DMS153 (cell line): ENCODE measurements at places on chromosomes 16 and 17.

DNA sequence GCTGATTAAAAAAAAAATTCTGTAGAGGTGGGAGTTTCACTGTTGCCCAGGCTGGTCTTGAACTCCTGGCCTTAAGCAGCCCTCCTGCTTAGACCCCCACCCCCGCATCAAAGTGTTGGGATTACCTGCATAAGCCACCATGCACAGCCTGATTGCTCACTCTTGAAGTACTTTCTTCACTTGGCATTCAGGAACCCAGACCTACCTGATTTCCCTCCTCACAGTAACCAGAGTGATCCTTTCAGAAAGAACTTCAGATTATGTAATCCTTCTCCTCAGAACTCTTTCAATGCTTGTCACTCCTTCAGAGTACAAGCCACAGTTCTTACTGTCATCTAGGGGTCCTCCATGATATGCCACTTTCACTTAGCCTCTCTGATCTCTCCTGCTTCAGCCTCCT, 1.4 kb downstream of the EFCAB13 start:
- DNase-seq: no peak

DNA sequence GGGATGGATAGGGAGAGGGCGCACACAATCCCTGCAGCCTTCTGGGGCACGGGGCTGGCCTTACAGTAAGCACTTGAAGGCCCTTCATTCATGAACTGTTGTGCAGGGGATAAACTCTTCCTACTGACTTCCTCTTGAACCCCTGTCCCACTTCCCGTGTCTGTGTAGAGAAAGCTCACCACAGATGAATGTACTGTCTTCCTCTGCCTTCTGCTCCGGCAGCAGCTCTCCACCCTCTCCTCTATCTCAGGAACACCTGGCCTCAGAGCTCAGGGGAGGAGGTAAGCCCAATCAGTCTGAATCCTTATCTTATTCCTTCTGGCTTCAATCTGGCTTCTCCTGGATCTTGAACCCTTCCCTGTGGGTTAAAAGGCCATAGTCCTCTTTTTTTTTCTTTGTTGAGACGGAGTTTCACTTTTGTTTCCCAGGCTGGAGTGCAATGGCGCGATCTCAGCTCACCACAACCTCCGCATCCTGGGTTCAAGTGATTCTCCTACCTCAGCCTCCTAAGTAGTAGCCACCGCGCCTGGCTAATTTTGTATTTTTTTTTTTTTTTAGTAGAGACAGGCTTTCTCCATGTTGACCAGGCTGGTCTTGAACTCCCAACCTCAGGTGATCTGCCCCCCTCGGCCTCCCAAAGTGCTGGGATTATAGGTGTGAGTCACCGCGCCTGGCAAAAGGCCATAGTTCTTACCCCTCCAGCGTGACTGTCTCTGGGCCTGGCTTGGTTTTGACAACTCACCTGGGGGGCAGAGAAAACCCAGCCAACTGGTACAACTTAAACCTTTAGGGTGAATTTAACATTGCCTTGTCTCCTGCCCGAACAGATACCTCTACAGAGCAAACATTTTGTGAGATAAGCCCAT, 7.2 kb upstream of the SLC52A1 start:
- no peak for DNase-seq

GRCh38 chr17:71052971-71053370, 883.6 kb downstream of the KCNJ2 start:
- no peak for DNase-seq

DNA sequence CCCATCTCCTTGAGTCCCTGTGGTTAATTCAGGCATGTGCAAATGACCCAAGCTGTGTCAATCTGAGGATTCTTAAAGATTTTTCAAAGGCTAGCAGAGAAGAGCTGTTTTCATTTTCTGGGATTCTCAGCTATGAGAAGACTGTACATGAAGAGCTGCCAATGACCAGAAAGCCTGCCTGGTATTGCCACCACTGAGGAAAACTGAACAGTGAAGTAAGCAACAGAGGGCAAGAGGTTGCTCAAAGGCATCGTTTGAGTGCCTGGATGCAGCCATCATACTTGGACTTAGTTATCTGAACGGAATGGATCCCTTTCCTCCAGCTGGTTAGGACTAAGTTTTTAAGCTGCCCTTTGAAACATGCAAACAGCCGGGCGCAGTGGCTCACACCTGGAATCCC, 38.4 kb downstream of the FAM20A start:
- DNase-seq: no peak

GRCh38 chr17:12074346-12074745, 53.7 kb downstream of the MAP2K4 start:
- no peak for DNase-seq

DNA sequence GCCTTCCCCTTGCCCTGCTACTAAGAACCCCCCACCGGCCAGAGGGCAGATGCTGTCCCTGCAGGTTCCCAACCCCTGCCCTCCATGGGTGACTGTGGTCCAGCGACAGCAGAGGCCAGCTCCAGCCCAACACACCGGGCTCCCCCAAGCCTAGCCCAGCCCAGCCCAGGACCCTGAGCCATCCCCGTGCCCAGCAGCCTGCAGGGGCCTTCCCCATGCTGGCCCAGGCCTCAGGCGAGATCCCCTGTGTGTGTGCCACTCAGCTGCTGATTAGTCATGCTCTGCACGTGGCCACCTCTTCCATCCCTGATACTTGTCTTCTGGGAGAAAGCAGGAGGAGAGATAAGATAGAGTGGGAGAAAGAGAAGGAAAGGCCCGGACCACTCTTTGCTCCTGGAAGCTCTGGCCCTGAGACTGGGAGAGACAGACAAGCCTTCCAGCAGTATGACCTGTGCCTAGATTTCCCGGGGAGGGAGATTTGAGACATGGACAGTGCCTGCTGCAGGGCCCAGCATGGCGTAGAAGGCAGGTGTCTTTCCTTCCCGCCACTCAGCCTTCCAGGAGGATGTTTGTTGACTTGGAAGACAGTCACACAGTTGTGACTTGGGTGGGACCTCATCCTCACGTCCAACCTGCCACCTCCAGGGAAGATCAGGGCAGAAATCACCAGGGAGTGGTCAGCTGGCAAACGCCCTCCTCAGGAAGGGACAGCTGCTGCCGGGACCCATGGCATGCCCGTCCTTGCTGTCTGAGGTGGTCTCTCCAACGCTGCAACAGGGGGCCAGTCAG, 41.3 kb upstream of the RASD1 start:
- no peak for DNase-seq

- DNase-seq: peak; percentile 27
These were observed 498.5 kb upstream of the ZFHX3 start for GRCh38 chr16:73546341-73546845.

DNA sequence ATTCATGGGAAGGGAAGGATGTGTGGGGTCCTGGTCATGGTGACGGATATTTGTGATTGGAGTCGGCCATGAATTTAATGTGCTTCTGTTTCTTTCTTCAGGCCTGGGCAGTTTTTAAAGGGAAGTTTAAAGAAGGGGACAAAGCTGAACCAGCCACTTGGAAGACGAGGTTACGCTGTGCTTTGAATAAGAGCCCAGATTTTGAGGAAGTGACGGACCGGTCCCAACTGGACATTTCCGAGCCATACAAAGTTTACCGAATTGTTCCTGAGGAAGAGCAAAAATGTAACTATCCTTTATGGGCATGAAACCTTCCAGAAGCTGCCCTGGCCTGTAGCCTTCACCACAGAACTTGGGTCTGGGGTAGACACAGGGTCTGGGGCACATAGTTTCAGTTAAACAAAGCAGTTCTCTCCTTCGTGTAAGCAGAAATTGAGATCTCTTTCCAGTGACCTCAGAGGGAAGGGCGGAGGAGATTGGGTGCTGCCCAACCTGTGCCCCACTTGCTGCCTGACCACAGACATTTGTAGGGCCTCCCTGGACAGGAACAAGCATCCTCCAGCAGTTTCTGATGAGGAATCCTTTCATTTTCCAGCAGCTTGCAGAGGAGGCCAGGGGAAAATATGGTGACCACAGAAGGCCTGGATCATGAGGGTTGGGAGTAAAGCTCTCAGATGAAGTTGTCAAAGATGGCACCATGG, 10.1 kb downstream of the IRF8 start:
- DNase-seq: no peak

- no peak for DNase-seq
These were observed 25.4 kb downstream of the CTU2 start for GRCh38 chr16:88731699-88732098.

DNA sequence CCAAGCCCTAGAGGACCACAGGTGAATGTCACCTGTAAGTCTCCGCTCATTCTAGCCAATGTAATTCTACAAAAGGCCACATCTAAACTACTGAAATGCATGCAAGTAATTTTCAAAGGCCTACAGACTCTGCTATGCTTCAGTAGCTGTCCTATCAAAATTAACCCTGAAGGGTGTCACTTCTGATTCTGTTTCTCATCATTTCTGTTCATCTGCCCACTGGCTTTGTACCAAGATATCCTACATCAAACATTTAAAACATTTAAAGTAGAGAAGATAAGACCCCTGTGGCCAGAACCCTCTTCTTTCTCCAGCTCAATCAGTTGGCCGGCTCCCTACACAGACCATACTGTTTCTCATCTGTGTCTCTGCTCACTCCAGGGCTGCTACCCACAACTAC, 21.5 kb downstream of the PHF12 start:
- DNase-seq: no peak

- DNase-seq: no peak
These were observed 8.8 kb downstream of the CTRB2 start for GRCh38 chr16:75198135-75198600.

GRCh38 chr17:6376931-6377361, 58.0 kb downstream of the AIPL1 start:
- no peak for DNase-seq

GRCh38 chr16:74743668-74744299, 30.8 kb downstream of the FA2H start:
- DNase-seq: peak; percentile 87

DNA sequence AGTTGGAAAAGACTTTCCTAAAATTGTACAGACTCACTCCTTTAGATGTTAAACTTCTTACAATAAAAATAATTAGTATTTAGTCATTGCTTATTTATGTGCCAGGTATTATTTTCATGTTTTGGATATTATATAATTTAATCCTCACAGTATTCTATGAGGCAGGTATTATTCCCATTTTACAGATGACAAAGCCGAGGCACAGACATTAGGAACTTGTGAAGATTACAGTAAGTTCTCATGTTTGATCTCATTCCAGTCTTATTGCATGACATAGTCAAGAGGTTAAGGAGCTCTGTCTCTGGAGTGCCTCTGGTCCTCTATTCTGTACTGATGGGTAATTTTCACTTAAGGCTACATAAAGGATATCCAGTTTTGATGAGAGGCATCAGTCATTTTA, 3.3 kb downstream of the HEATR3 start:
- no peak for DNase-seq

GRCh38 chr16:46612121-46612520, 9.1 kb downstream of the SHCBP1 start:
- DNase-seq: no peak

- DNase-seq: no peak
These were observed 18.1 kb upstream of the MAF start for GRCh38 chr16:79618692-79619050.

- no peak for DNase-seq
These were observed 213.6 kb downstream of the PRKCA start for GRCh38 chr17:66515974-66516373.

DNA sequence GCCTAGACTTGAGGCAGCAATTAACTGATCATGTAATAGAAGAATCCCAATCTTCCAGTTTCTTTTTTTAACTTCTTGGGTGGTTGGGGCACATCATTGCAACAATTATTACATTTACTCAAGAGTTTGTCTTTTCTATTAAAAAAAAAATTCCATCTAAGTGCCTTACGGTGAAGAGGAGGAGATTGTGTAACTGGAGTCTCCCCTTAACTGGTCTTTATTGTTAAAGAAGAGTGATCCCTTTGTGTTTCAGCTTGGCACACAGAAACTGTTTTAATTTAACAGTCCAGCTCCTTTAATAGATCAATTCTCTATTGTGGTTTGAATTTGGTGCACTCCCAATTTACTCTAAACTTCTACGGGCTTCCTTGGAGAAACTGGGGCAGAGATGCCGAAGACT, 75.2 kb downstream of the FTO start:
- DNase-seq: no peak

DNA sequence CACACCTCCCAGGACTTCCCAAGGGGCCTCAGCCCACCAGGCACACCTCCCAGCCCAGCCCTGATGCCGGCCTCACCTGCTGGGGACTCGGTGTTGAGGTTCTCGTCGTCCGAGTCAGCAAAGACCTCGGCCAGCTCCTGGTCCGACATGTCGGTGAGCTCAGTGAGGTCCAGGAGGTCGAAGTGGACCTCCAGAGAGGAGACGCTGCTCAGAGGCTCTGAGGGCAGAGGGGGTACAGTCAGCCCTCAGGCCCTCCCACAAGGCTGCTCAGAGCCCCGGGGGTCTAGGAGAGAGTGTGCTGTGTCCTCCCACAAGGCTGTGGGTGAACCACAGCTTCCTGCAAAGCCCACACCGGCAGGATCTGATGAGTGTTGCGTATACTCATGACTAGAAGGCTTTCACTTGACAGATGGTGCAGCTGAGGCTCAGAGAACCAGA, 10.5 kb downstream of the DBNDD1 start:
- no peak for DNase-seq

DNA sequence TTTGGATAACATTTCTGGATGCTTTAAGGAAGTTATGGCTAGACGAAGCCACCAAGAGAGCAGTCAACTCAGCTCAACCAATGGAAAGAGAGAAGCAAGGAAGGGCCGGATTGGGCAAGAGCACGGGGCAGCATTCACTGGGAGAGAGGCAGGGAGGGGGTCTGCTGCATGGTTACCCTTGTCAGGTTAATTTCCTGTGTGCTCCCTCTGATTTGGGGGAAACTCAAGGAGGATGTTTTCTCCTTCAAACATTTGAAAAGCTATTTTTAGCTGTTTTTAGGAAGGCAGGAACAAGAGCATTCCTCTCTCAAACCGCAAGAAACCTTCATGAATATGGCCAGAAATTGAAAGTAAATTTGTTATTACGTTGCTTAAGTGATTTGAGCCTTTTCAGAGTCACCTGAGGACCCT, 118.5 kb upstream of the ZFHX3 start:
- no peak for DNase-seq

DNA sequence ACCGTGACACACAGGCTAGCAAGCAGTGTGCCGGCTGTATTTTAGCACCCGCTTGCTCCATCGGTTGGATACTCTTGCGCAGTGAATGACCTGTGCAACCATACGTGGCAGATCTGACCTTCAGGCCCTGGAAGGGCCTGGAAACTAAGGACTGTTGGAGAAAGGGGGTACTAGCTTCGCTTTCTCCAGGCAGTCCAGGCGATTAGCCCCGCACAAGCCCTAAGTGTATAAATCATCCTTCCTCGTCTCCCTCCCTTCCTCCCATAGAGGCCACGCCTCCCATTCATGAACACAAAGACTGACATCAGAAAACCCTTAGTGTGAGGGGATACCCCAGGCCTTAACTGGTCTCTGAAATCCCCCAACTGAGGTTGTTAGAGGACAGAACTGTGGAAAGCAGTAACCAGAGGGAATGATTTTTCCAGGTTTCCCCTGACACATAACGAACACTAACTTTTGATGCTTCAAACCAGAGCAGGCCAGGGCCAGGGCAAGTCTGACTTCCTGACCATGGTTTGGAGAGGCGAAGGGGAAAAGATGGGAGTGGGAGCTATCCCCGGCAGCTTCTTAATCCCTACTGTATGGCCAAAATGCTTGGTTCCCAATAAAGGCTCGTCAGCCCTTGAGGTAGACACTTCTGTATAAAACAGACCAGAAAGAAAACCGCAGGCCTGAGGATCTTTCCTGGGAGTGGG, 1.4 kb upstream of the DYNLL2 start:
- DNase-seq: no peak

GRCh38 chr17:81171941-81172340, 5.9 kb upstream of the AATK start:
- no peak for DNase-seq
